Stimulated activated CD4-positive, alpha-beta T cell treated with anti-CD3 and anti-CD28 coated beads, Interleukin-4, amount 100 ng/mL, for 24 hours (primary cell): ENCODE measurements at places on chromosomes 11 and 22.

DNA sequence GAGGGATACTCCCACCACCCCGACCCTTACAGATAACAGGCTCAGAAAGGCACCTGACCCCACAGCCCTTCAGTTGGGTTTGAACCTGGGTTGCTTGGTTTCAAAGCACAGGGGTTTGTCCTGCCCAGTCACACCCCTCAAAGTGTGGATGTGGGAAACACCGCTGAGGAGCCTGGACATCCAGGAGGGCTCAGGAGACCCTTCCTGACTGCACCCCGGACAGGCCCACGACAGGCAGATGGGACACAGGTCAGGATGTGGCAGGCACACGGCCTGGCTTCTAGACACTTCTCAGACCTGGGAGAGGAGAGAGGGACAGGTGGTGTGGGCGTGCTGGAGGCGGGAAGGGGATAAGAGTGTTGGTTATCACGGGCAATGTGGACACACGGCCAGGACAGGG is 932.3 kb downstream of the BRD1 start:
- no peak for DNase-seq

DNA sequence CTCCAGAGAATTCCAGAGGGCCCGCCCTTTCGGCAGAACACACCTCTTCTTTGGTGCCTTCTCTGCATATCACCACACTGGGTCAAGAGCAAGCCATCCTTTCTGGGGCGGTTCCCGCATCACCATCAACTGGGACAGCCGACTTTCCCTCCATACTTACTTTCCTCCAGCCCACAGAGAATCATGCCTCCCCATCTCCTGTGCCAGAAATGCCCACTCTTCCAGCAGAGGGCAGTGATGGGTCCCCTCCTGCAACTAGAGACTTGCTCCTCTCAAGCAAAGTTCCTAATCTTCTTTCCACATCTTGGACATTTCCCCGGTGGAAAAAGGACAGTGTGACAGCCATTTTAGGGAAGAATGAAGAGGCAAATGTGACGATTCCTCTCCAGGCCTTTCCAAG is 157.7 kb downstream of the C11orf91 start:
- DNase-seq: peak; percentile 38

- DNase-seq: no peak
Observed at GRCh38 chr11:12686246-12687060, 12.2 kb downstream of the TEAD1 start.

DNA sequence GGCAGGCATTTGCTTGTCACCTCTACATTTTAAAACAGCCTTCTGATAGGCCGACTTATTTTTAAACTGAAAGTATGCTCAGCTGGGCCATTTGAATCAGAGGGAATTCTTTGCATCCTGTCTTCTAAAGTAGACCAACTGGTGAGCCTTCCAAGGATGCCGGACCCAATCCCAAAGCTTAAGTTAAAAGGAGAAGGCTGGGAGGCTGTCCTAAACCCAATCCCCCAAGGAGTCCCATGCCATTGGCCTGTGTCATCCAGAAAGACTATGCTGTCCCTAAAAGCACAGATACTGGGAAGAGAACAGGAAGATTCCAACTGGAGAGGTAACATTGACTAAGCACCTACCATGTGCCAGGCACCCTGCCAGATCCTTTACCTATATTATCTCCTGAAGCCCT is 18.0 kb downstream of the TENM4 start:
- no peak for DNase-seq

DNA sequence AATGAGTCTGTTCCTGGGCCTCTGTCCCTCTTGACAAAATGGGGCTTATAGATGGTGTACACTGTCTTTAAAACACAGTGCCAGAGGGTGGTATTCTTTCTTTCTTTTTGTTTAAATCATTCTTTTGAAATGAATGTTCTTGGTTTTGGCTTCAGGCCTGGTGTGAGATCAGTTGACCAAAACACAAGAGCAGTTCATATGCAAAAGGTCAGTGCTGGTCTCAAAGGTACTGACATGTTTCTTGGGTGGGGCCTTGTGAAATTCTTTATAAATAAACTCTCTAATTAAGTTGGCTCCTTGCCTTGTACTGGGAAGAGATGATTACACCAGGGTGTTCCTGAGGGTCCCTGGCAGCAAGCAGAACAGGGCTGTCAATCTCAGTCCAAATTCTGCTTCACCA is 110.0 kb downstream of the FBXO7 start:
- no peak for DNase-seq

DNA sequence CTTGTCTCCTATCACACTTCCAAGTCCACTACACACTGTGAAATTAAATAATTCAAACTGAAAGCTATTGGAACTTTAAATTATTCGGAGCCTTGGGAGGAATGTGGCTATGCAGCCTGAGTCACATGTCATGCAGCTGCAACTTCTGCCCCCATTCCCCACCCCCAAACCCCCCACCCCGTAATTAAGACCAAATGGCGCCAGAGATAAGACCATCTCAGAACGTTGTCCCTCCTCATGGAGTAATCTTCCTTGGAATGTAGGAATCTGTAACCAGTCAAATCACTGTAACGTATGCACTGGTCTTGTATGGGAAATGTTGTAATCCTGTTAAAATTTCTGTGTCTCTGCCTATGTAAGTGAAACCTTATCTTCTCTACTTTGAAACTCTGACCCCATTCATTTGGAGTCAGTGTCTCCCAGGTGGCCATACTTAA is 37.0 kb downstream of the GAB2 start:
- DNase-seq: no peak

GRCh38 chr11:63557570-63557969 is 5.6 kb downstream of the PLAAT2 start:
- no peak for DNase-seq

DNA sequence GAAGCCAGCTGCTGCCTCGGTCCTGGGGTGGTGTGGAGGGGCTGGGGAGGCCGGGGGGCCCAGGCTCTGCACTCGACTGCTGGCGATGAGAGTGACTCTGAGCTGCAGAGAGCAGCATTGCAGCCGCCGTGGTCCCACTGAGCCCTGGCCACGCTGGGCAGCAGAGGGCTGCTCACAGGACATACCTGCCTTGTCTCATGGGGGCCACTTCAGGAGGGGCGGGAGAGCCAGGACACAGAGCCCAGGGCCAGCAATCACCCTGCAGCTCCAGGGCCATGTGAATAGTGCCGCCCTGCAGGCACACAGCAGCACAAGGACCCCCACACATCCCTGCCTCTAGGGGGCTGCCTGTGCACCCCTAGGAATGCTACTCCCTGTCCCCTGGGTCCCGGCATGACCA is 147.0 kb downstream of the CRYBB2 start:
- no peak for DNase-seq

GRCh38 chr11:81449588-81450156 is 1284.0 kb downstream of the FAM181B start:
- no peak for DNase-seq

- DNase-seq: no peak
Observed at GRCh38 chr11:23865341-23865975, 631.4 kb upstream of the LUZP2 start.

DNA sequence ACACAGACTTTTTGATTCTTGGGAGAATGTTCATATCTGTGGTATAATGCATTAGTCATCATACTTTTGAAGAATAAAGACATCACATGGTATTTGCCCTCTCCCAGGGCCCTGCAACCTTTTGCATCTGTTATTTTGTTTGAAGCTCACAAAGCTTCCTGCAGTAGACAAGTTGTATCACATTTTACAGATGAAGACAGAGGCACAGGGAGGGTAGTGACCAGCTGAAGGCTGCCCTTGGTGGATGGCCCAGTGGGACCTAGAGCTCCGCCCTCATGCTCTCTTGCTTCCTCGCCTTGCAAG is 66.4 kb downstream of the UBASH3B start:
- DNase-seq: no peak

GRCh38 chr11:130908770-130909625 is 7.3 kb downstream of the SNX19 start:
- no peak for DNase-seq

- peak; percentile 37 for DNase-seq
Observed at GRCh38 chr11:8019314-8020243, 32.4 kb downstream of the EIF3F start.
